Natural killer cell treated with Interleukin-12 subunit alpha and Interleukin-12 subunit beta and Interleukin-15 and Interleukin-18, amount 100 ng/mL, for 72 hours (primary cell): ENCODE measurements at places on chromosomes 2 and 18.

- DNase-seq, result no peak
Measured at GRCh38 chr2:149490296-149490695, 97.3 kb downstream of the MMADHC start.

DNA sequence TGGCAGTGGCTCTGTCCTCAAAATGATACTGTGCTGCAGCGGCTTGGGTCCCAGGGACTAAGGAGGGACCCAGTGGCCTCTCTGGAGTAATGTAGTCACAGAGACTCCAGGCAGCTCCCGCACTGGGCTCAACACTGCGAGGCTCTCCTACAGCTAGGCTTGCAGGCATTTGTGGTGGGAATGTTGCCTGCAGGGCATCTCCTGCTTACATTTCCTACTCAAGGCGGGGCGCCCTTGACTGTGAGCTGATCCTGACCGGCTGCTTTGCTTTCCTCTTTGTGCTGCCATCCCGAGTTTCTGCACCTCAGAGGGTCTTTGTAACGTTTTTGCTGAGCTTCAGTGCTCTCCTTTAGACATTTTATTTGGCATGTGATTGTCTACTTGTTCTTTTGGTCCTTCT is 177.4 kb upstream of the FN1 start:
- DNase-seq, result no peak

- DNase-seq, result no peak
Measured at GRCh38 chr2:98324181-98324580, 22.1 kb upstream of the CNGA3 start.

- DNase-seq, result peak; percentile 18
Measured at GRCh38 chr2:71851094-71851750, 296.4 kb downstream of the CYP26B1 start.

DNA sequence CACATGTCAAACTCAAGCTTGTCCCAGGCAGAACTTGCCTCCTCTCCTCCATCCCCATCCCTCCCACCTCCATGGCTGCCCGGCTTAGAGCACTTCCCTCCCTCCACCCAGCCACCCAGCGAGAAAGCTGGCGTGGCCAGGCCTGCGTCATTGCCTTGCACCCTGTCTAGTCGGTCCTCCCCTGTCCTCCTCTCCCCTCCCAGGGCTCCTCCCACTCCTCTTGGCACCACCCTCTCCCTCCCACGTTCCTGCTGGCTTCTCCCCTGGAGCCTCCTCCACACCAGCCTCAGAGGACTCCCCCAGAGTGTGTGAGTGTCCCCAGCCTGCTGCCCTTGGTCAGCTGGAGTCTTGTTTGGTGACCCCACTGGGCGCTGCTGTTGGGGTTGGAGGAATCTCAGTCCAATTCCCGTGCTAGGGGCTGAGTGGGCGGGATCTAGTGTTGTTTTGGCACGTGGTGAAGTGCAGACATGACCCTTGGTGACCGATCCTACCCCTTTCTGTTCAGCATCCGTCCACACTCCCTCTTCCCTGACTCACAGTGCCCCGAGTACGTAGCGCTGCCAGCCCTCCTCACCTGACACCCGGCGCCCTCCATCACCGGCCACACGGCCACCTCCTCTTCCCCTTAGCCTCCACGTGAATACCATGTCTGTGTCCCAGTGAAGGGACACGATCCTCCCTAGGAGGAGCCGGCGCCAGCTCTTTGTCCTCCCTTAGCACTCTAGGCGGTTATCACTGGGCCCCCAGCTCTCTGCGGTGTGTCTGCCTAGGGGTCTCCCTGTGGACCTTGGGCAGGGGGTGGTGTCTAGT is 41.4 kb downstream of the ATP6V1C2 start:
- DNase-seq, result no peak

DNA sequence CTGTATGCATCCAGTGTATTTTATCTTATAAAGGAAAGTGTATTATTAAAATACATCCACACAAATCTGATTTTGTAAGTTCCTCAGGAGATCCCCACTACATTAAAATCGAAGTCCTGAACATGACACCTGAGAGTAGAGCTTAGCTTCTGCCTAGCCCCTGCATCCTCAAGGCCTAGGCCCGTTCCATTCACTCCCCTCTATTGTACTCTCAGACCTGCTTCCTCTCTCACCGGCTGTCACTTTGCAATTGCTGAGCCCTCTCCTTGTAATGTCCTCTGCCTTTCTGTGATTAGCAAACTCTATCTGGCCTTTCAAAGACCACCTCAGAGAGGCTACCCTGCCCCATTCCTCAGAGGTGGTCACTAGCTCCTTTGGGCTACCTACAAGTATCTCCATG is 160.8 kb downstream of the FTCDNL1 start:
- DNase-seq, result no peak

- no peak for DNase-seq
Measured at GRCh38 chr18:61551586-61551985, 218.4 kb downstream of the CDH20 start.

GRCh38 chr2:128817171-128817570 is 498.5 kb upstream of the HS6ST1 start:
- DNase-seq, result no peak

DNA sequence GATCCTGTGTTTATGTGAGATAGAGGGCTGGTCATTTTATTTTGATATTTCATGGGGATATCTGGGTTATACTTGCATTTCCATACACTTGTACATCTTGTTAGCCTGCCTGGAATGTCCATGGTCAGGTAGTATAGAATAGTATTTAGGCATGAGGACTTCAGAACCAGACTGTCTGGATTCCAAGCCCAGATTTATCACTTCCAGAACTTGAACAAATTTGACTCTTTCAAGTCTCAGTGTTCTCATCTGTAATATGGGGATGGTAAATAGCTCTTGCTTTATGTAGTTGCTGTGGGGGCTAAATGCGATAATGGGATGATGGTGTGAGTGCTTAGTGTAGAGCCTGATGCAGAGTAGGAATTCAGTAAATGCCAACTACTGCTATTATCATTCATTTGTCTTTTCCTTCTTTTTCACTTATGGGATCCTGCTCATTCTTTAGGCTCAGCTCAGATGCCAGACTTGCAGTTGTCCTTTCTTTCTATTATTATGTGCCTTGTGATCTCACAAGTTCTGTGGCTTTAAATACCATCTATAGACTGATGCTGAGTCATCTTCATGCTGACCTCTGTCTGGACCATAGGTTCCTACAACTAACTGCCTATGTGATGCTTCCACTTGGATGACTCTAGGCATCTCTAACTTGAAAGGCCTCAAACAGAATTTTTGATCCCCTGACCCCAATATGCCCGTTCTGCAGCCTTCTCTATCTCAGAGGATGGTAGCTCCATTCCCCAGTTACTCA is 67.4 kb downstream of the POLE4 start:
- no peak for DNase-seq

DNA sequence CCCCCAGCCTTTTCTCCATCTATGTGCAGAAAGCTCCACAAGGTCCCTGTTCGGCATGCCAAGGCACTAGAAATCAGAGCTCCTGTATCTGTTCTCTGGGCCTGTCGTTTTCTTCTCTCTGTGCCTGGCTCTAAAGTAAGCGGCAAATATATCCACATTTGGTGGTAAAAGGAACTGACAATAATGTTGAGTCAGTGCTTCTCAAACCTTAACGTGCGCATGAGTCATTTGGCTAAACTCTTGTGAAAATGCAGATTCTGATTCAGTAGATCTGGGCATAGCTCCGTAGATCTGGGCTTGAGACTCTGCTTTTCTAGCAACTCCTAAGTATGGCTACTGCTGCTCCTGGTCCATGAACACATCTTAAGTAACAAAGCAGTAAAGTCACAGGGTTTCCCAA is 16.5 kb upstream of the ACSL3 start:
- no peak for DNase-seq

- DNase-seq, result no peak
Measured at GRCh38 chr2:232463701-232464543, 8.0 kb downstream of the ALPI start.

- no peak for DNase-seq
Measured at GRCh38 chr2:156489750-156490465, 53.7 kb downstream of the GPD2 start.

GRCh38 chr2:71256421-71256820 is 29.5 kb upstream of the PAIP2B start:
- no peak for DNase-seq
